ENCODE measurements at places on chromosomes 7 and 10.
A peak's percentile ranks its signal among the peaks of the same experiment; 100 is the strongest.

DNA sequence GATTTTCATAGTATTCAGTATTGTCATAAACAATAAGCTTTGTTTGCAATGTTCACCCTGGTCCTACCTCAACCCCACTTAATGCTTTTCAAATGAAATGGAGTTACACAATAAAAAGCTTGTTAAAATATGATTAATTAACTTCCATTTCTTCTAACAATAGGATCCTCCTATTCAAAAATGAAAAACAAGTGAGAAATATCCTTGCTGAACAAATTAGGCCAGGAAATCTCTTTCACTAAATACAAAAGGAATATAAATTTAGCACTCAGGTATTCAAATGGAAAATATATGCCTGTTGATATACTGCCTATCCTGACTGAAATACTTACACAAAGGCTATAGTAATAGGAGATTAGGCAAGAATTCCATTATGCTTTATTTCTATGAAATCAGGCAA is 323.4 kb upstream of the GRM3 start:
- peak; percentile 96 for DNase-seq

DNA sequence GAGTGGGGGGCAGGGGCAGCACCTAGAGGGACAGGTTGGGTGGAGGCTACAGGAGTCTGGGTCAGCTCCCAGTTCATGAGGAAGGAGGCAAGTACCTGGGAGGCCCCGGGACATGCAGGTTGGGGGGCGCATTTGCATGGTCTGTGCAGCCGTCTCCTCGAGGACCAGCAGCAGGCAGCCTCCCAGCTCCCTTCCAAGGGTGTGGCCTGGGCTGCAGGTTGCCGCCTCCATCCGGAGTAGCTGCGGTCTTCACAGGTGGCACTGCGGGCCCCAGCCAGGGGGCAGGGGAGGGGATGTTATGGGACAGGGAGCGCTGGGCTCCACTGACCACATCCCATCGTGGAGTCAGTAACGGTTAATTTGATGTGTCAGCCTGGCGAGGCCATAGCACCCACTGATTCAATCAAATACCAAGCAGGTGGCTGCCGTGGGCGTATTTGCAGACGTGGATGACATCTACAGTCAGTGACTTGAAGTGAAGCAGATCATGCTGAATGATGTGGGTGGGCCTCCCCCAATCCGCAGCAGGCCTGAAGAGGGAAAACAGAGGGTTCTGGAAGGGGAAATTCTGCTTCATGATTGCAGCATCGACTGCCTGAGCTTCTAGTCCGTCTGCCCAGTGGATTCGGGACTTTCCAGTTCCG is 81.6 kb downstream of the PRKAG2 start:
- DNase-seq, result no peak

DNA sequence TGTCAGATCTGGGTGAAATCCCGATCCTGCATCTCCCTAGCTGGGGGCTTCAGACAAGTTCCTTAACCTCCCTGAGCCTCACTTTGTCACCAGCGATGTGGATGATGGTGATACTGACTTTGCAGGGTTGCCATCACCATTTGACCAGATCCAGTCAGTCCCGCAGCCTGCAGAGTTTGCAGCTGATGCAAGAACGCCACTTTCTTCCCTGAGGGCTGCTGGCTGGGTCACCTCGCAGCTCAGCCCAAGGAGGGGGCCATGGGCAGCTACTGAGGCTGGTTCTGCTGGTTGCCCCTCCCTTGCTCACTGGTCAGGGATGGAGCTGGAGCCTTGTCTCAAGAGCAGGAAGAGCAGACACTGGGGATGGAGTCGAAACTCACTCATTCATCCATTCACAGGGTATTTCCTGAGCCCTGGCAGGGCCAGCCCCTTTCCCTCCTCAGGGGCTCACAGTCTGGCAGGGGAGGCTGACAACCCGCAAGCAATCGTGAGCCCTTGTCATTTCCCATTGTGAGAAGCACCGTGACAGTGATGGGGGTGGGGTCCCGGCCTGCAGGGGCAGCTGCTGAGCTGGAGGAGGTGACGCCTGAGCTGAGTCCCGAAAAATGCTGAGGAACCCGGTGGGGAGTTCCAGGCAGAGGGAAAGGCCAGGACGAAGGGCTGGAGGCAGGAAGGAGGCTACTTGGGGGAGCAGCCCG is 111.1 kb upstream of the TCF7L2 start:
- DNase-seq, result no peak

DNA sequence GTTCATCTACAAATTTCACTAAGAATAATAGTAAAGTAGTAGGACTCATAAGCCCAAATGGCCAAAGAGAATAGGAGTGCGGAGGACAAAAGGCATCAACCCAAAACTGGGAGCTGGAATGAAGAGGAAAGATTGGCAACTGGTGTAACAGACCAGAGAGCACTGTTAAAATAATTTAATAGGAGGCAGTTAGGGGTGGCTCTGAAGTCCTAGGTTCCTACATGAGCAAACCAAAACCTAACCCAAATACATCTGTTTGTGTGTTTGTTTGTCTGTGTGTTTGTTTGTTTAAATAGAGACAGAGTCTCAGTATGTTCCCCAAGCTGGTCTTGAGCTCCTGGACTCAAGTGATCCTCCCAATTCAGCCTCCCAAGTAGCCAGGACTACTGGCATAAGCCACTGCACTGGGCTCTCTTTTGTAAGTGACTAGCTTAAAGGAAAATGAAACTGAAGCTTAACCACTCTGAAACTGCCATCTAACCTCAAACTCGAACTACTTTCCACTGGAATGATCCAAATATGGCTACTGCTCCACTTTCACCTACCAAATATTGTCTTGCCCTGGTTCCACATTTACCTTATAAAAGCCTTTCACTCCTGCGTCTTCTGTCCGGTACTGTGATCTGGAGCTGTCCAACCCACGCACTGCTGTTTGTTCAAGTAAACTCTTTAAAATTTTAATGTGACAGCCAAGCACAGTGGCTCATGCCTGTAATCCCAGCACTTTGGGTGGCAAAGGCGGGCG is 94.9 kb downstream of the AKR1D1 start:
- peak; percentile 40 for DNase-seq

GRCh38 chr7:113321201-113321600 is 202.8 kb upstream of the SMIM30 start:
- DNase-seq, result no peak

- no peak for DNase-seq
Observed at GRCh38 chr7:46034056-46034768, 113.1 kb upstream of the IGFBP3 start.

GRCh38 chr7:113217314-113217713 is 99.0 kb upstream of the SMIM30 start:
- no peak for DNase-seq

DNA sequence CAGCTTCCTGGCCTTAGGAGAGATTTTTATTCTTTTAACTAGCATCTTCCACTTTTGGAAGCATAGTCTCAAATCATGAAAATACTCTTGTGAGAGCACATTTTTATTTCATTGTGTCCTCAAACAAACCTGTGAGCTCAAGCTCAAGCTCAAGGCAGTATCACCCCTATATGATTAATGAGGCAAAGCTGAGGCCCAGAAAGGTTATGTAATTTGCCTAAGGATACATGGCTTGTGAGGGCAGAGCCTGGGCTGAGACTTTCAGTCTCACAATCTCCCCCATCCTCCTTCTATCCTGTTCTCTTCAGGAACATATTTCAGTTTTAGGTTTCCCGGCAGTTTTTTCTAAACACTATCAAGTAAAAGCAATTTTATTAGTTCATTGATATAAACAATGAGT is 359.5 kb downstream of the PTEN start:
- DNase-seq, result no peak

- DNase-seq, result no peak
Observed at GRCh38 chr7:4655311-4655710, 26.8 kb upstream of the FOXK1 start.

- no peak for DNase-seq
Observed at GRCh38 chr7:151039850-151040548, 8.3 kb upstream of the ASIC3 start.

GRCh38 chr7:102064361-102065025 is 222.2 kb upstream of the SH2B2 start:
- DNase-seq, result no peak

DNA sequence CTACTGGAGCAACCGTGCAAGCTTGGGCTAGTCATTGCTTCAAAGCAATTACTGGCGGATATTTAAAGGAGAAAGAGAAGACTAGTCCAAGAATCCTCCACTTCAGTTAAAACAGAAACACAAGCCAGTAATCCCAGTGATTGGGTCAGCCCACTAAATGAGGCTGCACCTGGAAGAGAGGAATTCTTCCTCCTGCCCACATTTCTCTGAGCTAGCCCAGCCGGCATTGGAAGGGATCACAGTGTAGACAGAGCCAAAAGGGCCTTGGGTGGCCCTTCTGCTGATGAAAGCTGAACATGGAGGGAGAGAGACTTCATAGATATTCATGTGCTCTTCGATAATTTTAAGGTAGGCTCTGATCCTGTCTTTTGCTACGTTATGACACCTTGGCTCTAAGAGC is 228.4 kb downstream of the KIAA1217 start:
- no peak for DNase-seq

GRCh38 chr7:21947946-21948345 is 2.2 kb upstream of the CDCA7L start:
- no peak for DNase-seq

DNA sequence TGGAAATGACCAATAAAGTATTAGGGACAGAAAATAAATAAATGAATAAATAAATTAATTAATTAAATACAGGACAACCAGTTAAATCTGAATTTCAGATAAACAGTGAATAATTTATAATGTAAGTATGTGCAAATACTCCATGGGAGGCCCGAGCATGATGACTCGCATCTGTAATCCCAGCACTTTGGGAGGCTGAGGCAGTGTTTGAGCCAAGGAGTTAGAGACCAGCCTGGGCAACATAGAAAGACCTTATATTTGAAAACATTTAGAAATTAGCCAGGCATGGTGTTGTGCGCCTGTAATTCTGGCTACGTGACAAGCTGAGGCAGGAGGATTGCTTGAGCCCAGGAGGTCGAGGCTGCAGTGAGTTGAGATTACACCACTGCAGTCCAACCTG is 123.7 kb downstream of the CUL2 start:
- no peak for DNase-seq

- DNase-seq, result no peak
Observed at GRCh38 chr10:5551531-5552375, 27.0 kb downstream of the CALML3 start.

- DNase-seq, result no peak
Observed at GRCh38 chr10:110268442-110268841, 36.3 kb downstream of the SMNDC1 start.

GRCh38 chr7:18357691-18358090 is 137.9 kb upstream of the HDAC9 start:
- peak; percentile 71 for DNase-seq
